A549 treated with CORT108297 at 1 μM for 4 hours (cell line): ENCODE measurements at places on chromosomes 16 and 17. TPM values are rescaled to one million over a fixed set of nuclear protein-coding genes. Genes with fewer than 3 reads are reported as not detected.

G6PC1 gene
- not detected in 5 replicates for total RNA-seq

BOLA2B gene
- 128 to 240 TPM (median 221 TPM) in 5 replicates for total RNA-seq

CSH2 gene
- total RNA-seq: not detected in 5 replicates

TMEM97 gene
- total RNA-seq: 45.4 to 51.5 TPM (median 48.0 TPM) in 5 replicates

CEMP1 gene
- 0.07 to 0.13 TPM (median 0.08 TPM) in 3 of 5 replicates, not detected in the others for total RNA-seq

ANKRD40CL gene
- total RNA-seq: not detected in 5 replicates

KIFC3 gene
- total RNA-seq: 144 to 205 TPM (median 203 TPM) in 5 replicates

NBR1 gene
- 33.5 to 47.4 TPM (median 43.8 TPM) in 5 replicates for total RNA-seq

TMC8 gene
- 0.25 to 0.79 TPM (median 0.34 TPM) in 5 replicates for total RNA-seq

SARM1 gene
- total RNA-seq: 4.4 to 7.4 TPM (median 6.2 TPM) in 5 replicates

DUSP14 gene
- total RNA-seq: 42.9 to 56.9 TPM (median 50.1 TPM) in 5 replicates

SCARF1 gene
- 0.32 to 0.47 TPM (median 0.35 TPM) in 5 replicates for total RNA-seq

IL34 gene
- 0.48 to 1.1 TPM (median 0.72 TPM) in 5 replicates for total RNA-seq

TP53 gene
- 49.0 to 53.9 TPM (median 51.0 TPM) in 5 replicates for total RNA-seq

FOXO3B gene
- 3.0 to 4.9 TPM (median 4.4 TPM) in 5 replicates for total RNA-seq

NOTUM gene
- total RNA-seq: 0.30 to 0.57 TPM (median 0.45 TPM) in 5 replicates

INCA1 gene
- total RNA-seq: 1.3 to 1.7 TPM (median 1.4 TPM) in 5 replicates

HAGH gene
- total RNA-seq: 58.3 to 76.8 TPM (median 69.0 TPM) in 5 replicates

ANKRD11 gene
- total RNA-seq: 76.2 to 100 TPM (median 98.7 TPM) in 5 replicates
